ENCODE measurements at places on chromosomes 5 and 9. TPM values are rescaled to one million over a fixed set of nuclear protein-coding genes. Genes with fewer than 3 reads are reported as not detected.
A peak's percentile ranks its signal among the peaks of the same experiment; 100 is the strongest.

DNA sequence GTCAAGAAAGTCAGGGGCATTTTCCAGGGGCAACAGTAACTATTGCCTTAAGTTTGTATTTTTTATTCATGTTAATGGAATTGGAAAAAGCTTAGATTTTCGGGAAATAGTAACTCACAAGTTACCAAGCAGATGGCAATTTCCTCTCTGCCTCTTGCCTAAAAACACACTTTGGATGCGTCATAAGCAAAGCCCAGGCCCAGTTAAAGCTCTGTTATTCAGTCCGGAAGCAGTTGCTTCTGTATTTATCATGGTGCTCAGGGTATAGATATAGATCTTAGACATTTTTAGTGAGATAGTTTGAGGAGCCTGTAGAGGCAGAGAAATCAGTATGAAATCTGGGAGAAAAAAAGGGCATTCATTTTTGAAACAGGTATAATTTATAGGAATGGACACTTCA lies 260.3 kb upstream of the TNC start:
- DNase-seq, result no peak
- H3K4me1 ChIP-seq, result no peaks in the 10 kb centered on the region
- H3K36me3 ChIP-seq, result no peaks in the 10 kb centered on the region
- H3K27me3 ChIP-seq, result no peaks in the 10 kb centered on the region
- no peak overlapping the region for H3K27ac ChIP-seq

- no peak for DNase-seq
- H3K4me3 ChIP-seq, result no peak overlapping the region
- H3K36me3 ChIP-seq, result no peaks in the 10 kb centered on the region
- H3K27ac ChIP-seq, result no peak overlapping the region
- H3K4me1 ChIP-seq, result no peaks in the 10 kb centered on the region
- no peaks in the 10 kb centered on the region for H3K27me3 ChIP-seq
These were observed 65.3 kb downstream of the SH3RF2 start for GRCh38 chr5:146001544-146002190.

- H3K27me3 ChIP-seq, result no peaks in the 10 kb centered on the region
- no peak overlapping the region for H3K4me3 ChIP-seq
- DNase-seq, result peak; percentile 36
- no peaks in the 10 kb centered on the region for H3K4me1 ChIP-seq
These were observed 166.7 kb downstream of the GAPVD1 start for GRCh38 chr9:125428060-125428901.

The CTXN3 gene
- total RNA-seq, result not detected

DNA sequence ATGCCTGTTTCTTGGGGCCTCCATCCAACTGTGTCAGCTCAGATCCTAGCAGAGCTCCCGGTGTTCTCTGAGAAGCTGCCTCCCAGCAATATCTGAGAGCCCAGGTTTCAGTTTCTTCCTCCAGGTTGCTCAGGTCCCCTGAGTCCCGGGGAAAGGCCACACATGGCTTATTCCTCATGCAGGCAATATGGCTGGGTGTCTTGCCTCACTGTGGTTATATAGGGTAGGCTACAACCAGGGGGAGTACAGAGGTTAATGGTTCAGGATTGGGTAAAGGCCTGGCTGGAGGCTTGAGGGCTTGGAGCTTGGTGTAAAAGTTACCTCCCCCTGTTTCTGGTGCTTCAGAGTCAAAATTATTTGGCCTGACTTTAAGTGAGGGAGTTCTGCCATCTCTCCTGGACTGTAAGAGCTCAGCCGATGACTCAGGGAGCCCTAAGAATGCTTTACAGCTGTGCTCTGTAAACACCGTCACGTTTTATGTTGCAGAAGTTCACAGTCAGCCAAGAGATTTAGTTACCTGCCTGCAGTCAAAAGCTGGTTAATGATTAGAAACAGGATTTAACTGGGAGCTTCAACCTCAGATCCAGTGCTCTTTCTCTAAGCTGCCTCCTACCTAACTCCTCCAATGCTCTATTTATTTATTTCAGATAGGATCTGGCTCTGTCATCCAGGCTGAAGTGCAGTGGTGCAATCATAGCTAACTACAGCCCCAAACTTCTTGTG lies 24.3 kb upstream of the UBAP2 start:
- no peaks in the 10 kb centered on the region for H3K4me1 ChIP-seq
- H3K27ac ChIP-seq, result peak overlapping the region; percentile 8
- H3K36me3 ChIP-seq, result no peaks in the 10 kb centered on the region
- no peak for DNase-seq
- H3K27me3 ChIP-seq, result no peaks in the 10 kb centered on the region

The BTNL8 gene
- 0.28 TPM for total RNA-seq

DNA sequence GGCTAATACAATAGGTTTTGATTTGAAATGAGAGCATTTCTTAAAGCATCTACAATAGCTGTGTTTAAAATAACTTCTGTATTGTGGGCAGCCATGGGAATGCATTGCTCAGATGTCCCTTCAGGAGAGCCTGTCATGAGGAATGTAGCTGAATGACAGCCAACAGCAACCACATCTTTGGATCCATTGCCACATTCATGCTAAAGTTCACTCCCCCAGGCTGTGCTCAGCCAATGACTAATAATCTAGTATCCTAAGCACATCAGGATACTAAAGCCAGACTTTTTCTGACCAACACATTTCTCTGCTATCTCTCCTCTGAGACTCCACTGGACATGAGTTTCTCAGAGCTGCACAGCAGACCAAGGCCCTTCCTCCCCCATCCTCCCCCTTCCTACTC lies 45.5 kb downstream of the HTR1A start:
- H3K4me3 ChIP-seq, result no peak overlapping the region
- no peaks in the 10 kb centered on the region for H3K36me3 ChIP-seq
- no peak for DNase-seq
- H3K4me1 ChIP-seq, result no peaks in the 10 kb centered on the region
- H3K27me3 ChIP-seq, result no peaks in the 10 kb centered on the region

The CCDC180 gene
- total RNA-seq, result 3.5 TPM

GRCh38 chr5:59790776-59791475 lies 102.6 kb downstream of the PDE4D start:
- no peak overlapping the region for H3K4me3 ChIP-seq
- no peak overlapping the region for H3K27ac ChIP-seq
- DNase-seq, result no peak
- no peaks in the 10 kb centered on the region for H3K27me3 ChIP-seq

The SYK gene
- total RNA-seq, result 1.0 TPM

DNA sequence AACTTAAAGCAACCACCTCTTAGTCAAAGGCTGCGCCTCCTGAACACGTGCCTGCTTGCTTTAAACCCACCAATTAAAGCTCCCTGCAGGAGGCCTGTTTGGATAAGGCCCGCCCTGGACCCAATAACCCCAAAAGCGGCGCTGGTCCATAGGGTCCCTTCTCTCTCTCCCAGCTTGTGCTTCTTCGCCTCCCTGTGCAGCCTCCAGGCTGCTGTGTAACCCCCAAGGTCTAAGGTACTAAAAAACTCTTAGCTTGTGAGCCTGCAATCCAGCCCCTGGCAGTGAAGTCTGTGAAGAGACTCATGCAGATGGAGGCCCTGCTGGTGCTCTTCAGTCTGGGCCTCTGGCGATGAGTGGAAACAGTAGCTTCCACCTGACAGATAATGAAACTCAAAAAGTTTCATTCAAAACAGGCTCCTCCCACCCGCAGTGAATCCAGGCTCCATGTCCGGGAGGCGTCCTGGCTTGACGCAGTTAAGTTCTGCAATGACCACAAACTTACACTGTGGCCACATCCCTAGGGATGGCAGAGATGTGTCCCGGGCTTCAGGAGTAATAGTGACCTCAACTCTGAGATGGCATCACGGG lies 97.3 kb downstream of the PRRT1B start:
- H3K27ac ChIP-seq, result peak overlapping the region; percentile 12
- no peak for DNase-seq
- no peak overlapping the region for H3K4me3 ChIP-seq
- H3K27me3 ChIP-seq, result no peaks in the 10 kb centered on the region

GRCh38 chr5:178544166-178544834 lies 45.9 kb downstream of the COL23A1 start:
- H3K27ac ChIP-seq, result peak overlapping the region; percentile 70
- no peaks in the 10 kb centered on the region for H3K36me3 ChIP-seq
- no peaks in the 10 kb centered on the region for H3K27me3 ChIP-seq
- H3K4me3 ChIP-seq, result no peak overlapping the region
- peak; percentile 65 for DNase-seq
